ENCODE measurements at places on chromosomes 16 and 17. TPM values are rescaled to one million over a fixed set of nuclear protein-coding genes. Genes with fewer than 3 reads are reported as not detected.

CPNE2 gene
- 26.4 TPM for total RNA-seq

- H3K4me3 ChIP-seq = peak overlapping the region; percentile 32
- H3K4me1 ChIP-seq = peaks cover 10% of the 10 kb centered on the region
- H3K36me3 ChIP-seq = no peaks in the 10 kb centered on the region
- DNase-seq = peak; percentile 37
These were observed 17.8 kb downstream of the PLLP start for GRCh38 chr16:57266531-57267260.

DNA sequence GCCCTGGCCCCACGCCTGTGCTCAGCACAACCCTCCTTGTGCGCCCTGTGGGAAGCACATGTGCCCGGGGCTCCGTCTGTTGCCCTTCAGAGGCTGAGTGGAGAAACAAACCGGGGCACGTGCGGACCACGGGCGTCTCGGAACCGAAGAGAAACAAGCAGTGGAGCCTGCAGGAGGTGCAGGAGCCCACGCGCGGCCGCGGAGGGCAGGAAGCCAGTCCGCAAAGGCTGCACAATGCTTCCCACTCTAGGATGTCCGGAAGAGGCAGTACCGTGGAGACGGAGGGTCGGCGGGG, 75.5 kb upstream of the GNG13 start:
- H3K27ac ChIP-seq = no peak overlapping the region
- H3K4me1 ChIP-seq = no peaks in the 10 kb centered on the region
- H3K4me3 ChIP-seq = no peak overlapping the region
- no peak for DNase-seq

DNA sequence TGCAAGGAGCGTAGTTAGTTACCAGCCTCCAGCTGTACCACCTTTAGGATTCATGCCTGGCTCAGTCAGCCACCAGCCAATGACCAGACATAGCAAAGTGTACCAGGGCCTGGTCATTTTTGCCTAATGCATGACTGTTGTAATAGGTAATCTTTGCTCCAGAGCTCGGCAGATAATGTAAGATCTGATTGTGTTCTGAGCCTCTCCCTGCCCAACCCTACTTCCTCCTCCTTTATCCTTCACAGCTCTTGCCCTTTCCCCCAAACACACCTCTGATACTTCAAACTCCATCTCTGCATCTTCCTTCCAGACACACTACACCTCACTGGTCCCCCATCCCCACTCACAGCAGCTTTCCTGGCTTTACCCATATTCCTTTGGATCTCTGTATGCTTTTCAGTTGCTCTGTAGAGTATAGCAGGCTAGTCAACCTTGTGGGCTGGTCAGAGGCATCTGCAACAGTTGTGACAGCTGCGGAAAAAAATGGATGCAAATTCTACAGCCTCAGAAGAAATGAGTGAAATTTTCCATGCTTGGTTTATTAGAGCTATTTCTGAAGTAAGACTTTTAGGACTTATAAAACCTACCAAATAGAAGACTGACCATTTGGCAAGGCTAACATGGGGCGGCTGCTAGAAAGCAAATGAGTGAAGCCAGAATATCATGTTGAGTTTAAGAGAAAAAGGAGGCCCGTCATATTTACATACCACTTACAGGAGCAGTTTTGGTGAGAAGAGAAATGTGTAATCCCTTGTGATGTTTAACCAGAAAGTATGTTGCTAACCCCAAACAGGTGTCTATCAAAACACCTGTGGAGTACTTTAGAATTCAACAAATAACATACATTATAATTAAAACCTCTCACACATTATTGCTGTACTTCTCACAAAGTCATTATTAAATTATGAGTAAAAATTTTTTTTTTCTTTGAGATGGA, 19.9 kb upstream of the C16orf87 start:
- H3K27ac ChIP-seq = peak overlapping the region; percentile 3
- H3K36me3 ChIP-seq = no peaks in the 10 kb centered on the region
- DNase-seq = no peak
- no peak overlapping the region for H3K4me3 ChIP-seq
- H3K27me3 ChIP-seq = no peaks in the 10 kb centered on the region

GRCh38 chr16:58366247-58367031, 25.8 kb upstream of the GINS3 start:
- no peaks in the 10 kb centered on the region for H3K27me3 ChIP-seq
- H3K36me3 ChIP-seq = no peaks in the 10 kb centered on the region
- H3K4me1 ChIP-seq = no peaks in the 10 kb centered on the region
- H3K4me3 ChIP-seq = no peak overlapping the region
- H3K27ac ChIP-seq = no peak overlapping the region

DNA sequence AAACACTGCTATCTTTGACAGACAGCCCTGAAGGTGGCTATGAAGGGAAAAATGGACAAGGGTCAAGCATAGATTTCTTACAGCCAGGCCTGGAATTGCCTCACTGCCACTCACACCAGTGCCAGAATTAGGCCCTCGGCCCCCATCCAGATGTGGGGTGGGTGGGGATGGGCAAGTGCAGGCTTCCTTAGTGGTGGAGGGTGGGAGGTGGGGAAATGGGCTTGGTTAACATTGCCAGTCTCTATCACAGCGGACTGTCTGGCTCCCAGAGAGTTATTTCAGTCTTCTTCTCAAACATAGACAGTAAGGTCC, 24.9 kb downstream of the B9D1 start:
- no peaks in the 10 kb centered on the region for H3K27me3 ChIP-seq
- H3K36me3 ChIP-seq = no peaks in the 10 kb centered on the region
- H3K27ac ChIP-seq = no peak overlapping the region

- H3K27ac ChIP-seq = no peak overlapping the region
- H3K36me3 ChIP-seq = no peaks in the 10 kb centered on the region
- DNase-seq = no peak
- no peaks in the 10 kb centered on the region for H3K27me3 ChIP-seq
- no peaks in the 10 kb centered on the region for H3K4me1 ChIP-seq
- H3K4me3 ChIP-seq = no peak overlapping the region
These were observed 52.5 kb upstream of the ENPP7 start for GRCh38 chr17:79678091-79678735.

DNA sequence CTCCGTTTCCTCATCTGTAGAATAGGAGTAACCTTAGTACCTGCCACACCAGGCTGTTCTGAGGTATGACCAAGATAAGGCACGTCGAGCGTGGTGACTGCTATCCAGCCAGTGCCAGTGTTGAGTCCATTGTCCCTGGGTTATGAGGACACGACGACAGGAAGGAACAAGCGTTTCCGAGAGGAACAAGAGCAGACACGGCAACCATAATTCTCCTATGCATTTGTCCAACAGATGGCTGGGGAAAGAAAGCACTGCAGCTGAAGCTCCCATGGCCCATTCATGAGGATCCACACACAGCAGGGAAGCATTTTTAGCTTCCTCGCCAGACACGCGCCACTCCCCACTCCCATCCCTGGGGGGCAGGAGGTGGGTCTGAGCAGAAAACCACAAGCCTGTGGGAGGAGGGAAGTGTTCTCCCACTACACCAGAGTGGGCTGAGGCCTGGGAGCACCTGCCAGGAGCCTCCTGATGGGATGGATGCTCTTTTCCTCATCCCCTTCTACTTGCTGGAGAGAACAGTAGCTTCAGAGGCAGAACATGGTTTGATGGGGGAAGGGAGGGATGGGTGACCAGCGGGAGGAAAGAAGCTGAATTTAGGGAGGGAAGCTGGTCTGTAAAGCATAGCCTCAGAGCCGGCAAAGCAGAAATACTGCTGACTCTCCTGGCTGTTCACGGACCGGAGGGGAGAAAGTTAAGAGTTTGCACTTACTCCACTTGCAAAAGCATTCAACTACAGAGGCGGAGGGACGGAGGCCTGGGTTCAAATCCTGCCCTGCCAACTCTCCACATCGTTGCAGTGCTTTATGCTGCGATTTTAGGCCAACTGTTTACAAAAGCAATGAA, 2.7 kb downstream of the COTL1 start:
- H3K36me3 ChIP-seq = no peaks in the 10 kb centered on the region
- H3K27me3 ChIP-seq = no peaks in the 10 kb centered on the region
- no peaks in the 10 kb centered on the region for H3K4me1 ChIP-seq
- peak; percentile 41 for DNase-seq

Data from Peyer's patch (tissue), 4 donors.